Vein endothelial cell (primary cell): ENCODE measurements at places on chromosomes 1 and 21. TPM values are rescaled to one million over a fixed set of nuclear protein-coding genes. Genes with fewer than 3 reads are reported as not detected.

Gene RNF223
- not detected in 2 replicates for total RNA-seq

Gene ALG14
- total RNA-seq = 1.3 and 2.0 TPM in 2 replicates

Gene C8B
- total RNA-seq = not detected in 2 replicates

Gene DIO1
- total RNA-seq = not detected in 2 replicates

Gene HHAT
- total RNA-seq = 2.0 and 2.9 TPM in 2 replicates

Gene ADAMTS1
- total RNA-seq = 21.2 and 26.9 TPM in 2 replicates

Gene S100A2
- total RNA-seq = 0.33 and 0.86 TPM in 2 replicates

Gene MNDA
- total RNA-seq = not detected in 2 replicates

Gene PRAMEF13
- total RNA-seq = not detected in 2 replicates

Gene RPE65
- total RNA-seq = not detected in 2 replicates

Gene INKA2
- 5.6 and 10.1 TPM in 2 replicates for total RNA-seq

Gene CACNA1S
- total RNA-seq = not detected in 2 replicates

Gene FCGR2B
- not detected in 2 replicates for total RNA-seq

Gene OR2G6
- not detected in 2 replicates for total RNA-seq

Gene CDK18
- total RNA-seq = 0.29 and 0.33 TPM in 2 replicates

Gene TTC24
- not detected in 2 replicates for total RNA-seq

Gene DDX20
- 25.5 and 28.6 TPM in 2 replicates for total RNA-seq

Gene SIK1
- total RNA-seq = 2.0 and 15.7 TPM in 2 replicates

Gene RAB25
- not detected in 2 replicates for total RNA-seq

Gene JAM2
- 0.33 and 1.8 TPM in 2 replicates for total RNA-seq

Gene TFF3
- total RNA-seq = 23.1 and 32.0 TPM in 2 replicates

Gene TMEM82
- total RNA-seq = not detected in 2 replicates

Gene AMY2A
- total RNA-seq = not detected in 2 replicates

Gene ANKRD65
- under 0.01 TPM in 1 of 2 replicates, not detected in the other for total RNA-seq

Gene TNFAIP8L2
- not detected in 2 replicates for total RNA-seq

Gene CDC20
- 46.4 and 73.2 TPM in 2 replicates for total RNA-seq

Gene RBM15
- total RNA-seq = 44.7 and 45.4 TPM in 2 replicates

Gene ADORA1
- not detected in 2 replicates for total RNA-seq

Gene HAO2
- total RNA-seq = not detected in 2 replicates

Gene DDR2
- total RNA-seq = 15.2 and 16.7 TPM in 2 replicates

Gene SERINC2
- total RNA-seq = 14.6 and 23.2 TPM in 2 replicates

Gene CRYBG2
- not detected in 2 replicates for total RNA-seq

Gene BTBD19
- total RNA-seq = 17.3 and 32.7 TPM in 2 replicates

Gene AADACL3
- total RNA-seq = not detected in 2 replicates

Gene A3GALT2
- not detected in 2 replicates for total RNA-seq

Gene TLR5
- total RNA-seq = under 0.01 and 0.96 TPM in 2 replicates

Gene UMODL1
- total RNA-seq = not detected in 2 replicates

Gene KCNE1
- total RNA-seq = 0.10 TPM in 1 of 2 replicates, not detected in the other

Gene MYOG
- total RNA-seq = not detected in 2 replicates

Gene MTARC1
- total RNA-seq = 0.98 and 1.1 TPM in 2 replicates

Gene HEYL
- 0.38 TPM in 1 of 2 replicates, not detected in the other for total RNA-seq

Gene IFI44
- 13.1 and 13.4 TPM in 2 replicates for total RNA-seq

Gene CHIA
- total RNA-seq = not detected in 2 replicates
